Aorta (tissue), 5 donors: ENCODE measurements at places on chromosomes 6 and 20.

DNA sequence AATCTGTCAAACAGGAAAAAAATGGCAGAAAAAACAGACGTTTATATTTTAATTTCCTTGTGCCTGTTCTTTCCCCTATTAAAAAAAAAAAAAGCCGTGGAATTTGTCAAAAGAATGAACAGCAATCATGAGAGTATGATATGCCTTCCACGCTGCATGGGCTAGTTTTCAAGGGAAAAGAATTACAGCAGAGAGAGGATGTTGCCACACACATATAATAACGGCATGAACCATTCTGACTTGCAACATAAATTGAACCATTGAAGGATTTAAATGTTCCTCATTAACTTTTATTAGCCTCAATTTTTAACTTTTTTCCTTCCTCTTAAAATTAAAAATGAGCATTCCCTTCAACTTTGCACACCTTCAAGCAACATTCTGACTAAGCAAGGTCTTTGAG lies 301.8 kb downstream of the FOXC1 start:
- no peak for DNase-seq

GRCh38 chr20:47524015-47524784 lies 22.5 kb downstream of the NCOA3 start:
- DNase-seq: no peak

GRCh38 chr20:50758992-50759391 lies 27.6 kb downstream of the PARD6B start:
- DNase-seq: no peak

GRCh38 chr6:89553431-89553830 lies 85.1 kb downstream of the LYRM2 start:
- no peak for DNase-seq

DNA sequence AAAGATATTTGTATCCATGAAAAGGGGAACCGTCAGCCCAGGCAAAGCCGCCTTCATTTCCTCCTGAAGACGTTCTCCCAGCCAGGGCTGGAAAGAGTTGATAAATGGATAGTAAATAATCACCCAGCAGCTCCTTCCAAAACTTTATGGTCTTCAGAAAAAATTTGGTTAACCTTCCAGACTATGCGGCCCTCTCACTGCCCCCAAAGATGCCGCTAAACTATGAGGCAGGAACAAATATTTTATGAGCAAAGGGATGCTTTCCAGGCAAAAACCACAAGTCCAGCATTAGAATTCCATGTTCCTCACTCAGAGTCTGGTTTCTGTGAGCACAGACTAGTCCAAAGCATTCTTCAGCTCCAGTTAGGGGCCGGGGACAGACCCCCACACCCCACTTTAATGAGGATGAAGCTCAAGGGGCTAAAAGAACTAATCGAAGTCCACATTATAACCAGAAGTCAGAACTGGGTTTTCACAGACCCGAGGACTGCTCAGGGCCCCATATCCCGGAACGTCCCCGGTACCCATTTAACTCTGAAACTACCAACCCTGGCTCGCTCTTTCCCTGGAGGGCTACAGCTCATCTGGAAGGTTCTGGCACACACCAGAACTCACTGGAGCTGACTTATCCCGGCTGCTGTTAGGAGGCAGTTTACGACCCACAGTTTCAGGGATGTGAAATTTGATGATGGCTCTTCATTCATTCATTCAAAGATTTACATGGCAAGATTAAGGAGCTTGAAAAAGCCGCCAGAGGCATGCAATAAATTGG lies 29.4 kb downstream of the BMP7 start:
- no peak for DNase-seq

DNA sequence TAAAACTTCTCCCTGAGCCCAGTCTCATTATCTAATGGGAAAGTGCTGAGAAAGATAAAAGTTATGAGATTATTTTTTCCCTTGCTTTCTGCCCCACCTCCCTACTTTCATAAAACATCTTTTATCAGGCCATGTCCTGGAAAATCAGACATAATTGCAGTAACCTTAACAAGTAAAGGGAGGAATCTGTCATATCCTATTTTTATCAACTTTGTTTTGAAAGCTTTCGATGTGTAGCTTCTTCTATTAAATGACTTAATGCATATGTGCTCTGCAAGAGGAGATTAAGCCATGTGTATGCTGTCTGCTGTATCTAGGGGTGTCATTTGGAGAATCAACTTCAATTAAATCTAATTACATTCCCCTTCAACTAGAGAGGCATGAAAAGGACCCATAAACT lies 408.9 kb downstream of the CBLN4 start:
- no peak for DNase-seq

DNA sequence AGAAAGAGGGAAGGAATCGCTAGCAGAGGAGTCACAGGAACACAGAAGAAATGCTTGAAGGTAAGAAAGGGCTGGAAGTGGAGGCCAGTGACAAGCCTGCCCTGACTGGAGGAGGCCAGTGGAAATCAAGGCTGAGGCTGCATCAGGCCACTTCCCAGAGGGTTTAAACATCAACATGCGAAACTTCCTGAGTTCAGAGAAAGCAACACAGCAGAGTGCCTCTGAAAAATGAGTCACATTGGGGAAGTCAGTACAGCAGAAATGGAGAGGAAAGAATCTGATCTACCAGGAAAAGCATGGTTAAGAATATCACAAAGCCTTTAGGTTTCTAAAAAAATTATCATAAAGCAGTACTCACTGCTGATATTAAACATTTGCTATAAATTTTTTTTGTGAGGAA lies 23.3 kb downstream of the NAPB start:
- no peak for DNase-seq

- DNase-seq: no peak
Observed at GRCh38 chr6:139508023-139508422, 133.6 kb upstream of the CITED2 start.

DNA sequence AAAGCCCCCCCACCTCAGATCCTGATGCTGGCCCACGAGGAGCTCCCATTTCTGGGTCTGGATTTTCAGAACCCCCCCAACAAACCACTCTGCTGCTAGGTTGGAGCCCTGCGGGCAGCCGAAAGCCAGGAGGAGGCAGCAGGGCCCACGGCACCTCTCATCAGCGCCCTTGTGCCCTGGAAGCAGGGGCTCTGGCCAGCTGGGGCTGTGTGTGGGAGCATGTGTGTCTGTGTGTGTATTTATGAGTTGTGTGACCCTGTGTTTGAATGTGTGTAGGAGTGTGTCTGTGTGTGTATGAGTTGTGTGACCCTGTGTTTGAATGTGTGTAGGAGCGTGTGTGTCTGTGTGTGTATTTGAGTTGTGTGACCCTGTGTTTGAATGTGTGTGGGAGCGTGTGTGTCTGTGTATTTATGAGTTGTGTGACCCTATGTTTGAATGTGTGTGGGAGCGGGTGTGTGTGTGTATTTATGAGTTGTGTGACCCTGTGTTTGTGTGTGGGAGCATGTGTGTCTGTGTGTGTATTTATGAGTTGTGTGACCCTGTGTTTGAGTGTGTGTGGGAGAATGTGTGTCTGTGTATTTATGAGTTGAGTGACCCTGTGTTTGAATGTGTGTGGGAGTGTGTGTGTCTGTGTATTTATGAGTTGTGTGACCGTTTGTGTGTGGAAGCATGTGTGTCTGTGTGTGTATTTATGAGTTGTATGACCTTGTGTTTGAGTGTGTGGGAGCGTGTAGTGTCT lies 18.9 kb downstream of the SLC17A9 start:
- no peak for DNase-seq

DNA sequence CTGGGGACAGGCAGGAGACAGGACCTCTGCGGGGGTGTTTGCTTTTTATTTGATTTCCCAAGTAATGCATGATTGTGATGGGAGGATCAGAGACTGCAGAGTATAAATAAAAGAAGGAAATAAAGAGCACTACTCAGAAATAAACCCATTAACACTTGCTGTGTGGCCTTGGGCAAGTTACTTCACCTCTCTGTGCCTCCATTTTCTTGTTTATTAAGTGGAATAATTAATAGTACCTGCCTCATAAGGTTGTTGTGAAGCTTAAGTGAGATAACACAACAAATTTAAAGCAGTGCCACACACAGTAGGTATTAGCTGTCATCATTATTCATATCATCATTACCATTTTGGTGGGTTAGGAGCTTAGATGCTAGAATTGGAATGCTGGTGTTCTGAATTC lies 8.1 kb downstream of the CEBPB start:
- no peak for DNase-seq

DNA sequence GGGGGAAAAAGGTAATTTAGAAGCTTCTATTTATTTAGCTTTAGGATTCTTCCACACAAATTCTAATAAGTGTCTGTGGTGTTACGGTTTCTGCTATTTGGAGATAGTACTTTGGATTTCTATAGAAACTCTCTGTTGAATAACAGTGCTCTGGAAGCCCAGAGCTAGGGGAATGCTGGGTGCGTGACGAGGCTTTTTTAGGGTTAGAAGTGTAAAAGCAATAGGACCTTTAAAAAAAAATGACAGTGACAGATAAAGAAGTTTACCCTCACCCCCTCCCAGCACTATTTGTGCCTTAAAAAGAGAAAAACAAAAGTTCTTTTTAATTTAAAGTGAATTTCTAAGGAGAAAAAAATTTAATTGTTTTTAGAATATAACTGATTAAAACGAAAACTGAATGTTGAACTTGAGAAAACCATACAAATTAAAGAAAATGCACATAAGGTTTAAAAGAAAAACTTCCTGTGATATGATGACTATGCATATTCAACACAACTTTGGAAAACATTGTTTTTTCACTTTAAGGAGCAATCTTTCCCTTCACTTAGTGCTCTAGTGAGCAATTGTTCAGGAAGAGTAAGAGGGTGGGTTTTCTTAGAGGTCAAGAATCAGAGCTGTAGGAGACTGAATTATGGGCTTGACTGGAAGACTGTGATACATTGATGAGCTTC lies 89.6 kb upstream of the RIPOR2 start:
- DNase-seq: no peak

DNA sequence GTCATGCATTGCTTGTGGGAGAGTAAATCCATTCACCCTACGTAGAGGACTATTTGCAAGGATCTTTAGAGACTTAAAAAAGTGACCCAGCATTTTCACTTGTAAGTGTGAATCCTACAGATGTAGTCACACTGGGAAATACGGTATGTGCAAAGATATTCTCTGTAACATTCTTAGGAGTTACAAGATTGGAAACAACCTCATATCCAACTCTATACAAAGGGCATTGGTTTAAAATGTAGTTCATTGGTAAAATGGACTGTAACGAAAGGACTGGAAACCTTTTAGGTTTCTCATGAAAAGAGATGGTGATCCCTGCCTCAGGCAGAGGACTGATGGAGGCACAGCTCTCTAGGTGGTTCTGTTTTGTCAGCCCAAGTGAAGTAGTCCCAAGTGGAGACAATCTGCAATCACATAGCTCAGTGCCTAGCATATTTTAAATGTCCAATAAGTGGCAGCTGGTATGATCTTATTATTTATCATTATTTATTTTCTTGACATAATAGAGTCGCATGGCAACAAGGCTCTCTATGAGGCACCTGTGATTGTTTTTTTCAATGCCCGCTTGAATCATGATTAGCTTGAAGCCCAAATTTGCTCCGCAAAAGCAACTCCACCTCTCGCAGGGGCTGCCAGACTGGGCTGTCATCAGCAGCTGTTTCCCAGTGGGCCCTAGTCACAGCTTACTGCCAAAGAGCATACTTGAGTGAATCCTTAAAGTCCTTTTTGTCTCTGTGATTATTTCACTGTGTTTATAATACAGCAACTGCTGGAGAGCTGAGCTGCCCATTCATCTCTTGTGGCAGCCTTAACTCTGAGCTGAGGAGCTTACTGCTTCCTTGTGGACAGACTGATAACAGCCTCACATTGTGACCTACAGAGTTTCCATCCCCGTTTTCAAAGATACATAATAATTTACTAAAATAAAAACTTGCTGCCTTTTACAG lies 19.8 kb upstream of the ENPP1 start:
- DNase-seq: no peak

- no peak for DNase-seq
Observed at GRCh38 chr6:35833536-35833935, 28.4 kb downstream of the LHFPL5 start.

- no peak for DNase-seq
Observed at GRCh38 chr6:145423936-145424335, 311.4 kb downstream of the EPM2A start.

- peak; percentile 69 for DNase-seq
Observed at GRCh38 chr6:111552241-111552744, 53.4 kb downstream of the TRAF3IP2 start.

- no peak for DNase-seq
Observed at GRCh38 chr20:59565768-59566461, 38.4 kb upstream of the PHACTR3 start.

DNA sequence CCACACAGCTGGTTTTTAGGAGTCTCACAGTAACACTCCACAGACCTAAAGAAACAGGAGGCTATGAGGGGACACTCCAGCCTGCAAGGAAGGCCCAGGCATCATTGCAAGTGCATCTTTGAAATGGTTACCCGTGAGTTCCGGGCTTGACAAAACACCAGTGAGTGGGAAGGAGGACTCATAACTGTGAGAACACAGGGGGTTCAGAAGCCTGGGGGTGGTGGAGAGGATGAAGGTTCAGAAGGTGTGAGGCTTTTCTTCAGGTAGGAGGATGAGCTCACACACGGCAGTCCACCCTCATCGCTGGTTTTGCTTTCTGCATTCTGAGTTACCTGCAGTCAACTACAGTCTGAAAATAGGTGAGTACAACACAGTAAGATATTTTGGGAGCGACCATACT lies 39.9 kb downstream of the MAP7 start:
- no peak for DNase-seq

DNA sequence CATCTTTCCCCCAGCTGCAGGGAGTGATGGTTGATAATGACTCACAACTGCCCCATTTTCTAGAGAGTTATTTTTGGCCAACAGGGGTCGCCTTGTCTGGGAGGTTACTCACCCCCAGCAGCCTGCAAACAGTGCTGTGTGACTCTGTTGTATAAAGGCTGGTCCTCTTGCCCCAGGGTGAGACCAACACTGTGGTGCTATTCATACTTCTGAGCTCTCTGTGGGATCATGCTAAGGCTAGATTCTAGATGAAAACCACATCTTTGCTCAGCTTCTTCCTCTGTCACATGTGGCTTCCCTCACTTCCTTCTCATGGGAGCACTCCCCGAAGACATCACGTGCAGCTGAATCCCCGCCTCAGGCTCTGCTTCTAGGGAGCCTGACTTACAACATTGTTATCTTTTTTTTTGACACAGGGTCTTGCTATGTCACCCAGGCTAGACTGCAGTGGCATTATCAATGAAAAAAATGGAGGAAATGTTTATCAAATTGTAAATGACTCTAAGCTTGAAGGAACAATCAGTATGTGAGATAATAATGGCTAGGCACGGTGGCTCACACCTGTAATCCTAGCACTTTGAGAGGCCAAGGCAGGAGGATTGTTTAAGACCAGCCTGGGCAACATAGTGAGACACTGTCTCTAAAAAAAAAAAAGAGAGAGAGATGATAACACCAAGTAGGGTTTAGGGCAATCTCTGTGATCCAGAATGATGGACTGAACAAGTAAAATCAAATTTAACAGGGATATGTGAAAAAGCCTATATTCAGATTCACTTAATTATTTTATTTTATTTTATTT lies 55.7 kb upstream of the SLC23A2 start:
- no peak for DNase-seq

GRCh38 chr6:100433726-100434435 lies 30.8 kb downstream of the SIM1 start:
- DNase-seq: no peak

- DNase-seq: no peak
Observed at GRCh38 chr20:53492212-53492611, 101.4 kb downstream of the ZNF217 start.

- DNase-seq: no peak
Observed at GRCh38 chr6:84416043-84416657, 188.7 kb upstream of the CEP162 start.

- DNase-seq: no peak
Observed at GRCh38 chr6:160104821-160105517, 16.6 kb upstream of the SLC22A1 start.
